Ureter (tissue), 1 donor: ENCODE measurements at places on chromosomes 5 and 9.

DNA sequence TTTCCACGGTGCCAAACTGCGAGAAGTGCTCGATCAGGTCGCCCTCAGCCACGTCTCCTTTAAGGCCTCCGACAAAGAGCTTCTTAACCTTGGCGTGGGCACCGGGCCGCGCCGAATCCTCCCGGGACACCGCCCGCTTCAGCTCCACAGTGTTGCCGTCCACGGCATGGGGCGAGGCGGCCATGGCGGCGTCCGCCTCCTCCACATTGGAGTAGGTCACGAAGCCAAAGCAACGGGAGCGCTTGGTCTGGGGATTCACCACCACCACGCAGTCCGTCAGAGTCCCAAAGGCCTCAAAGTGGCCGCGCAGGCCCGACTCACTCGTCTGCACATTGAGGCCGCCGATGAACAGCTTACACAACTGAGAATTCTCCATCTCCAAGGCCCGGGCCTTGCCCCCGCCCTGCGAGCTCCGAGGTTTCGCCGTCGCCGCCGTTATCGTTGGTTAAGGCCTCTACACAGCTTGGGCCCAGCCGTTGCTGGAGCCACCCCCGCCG lies 424 bp downstream of the HNRNPA0 start:
- no peak for DNase-seq

GRCh38 chr5:160237571-160238093 lies 8.3 kb downstream of the FABP6 start:
- no peak for DNase-seq

GRCh38 chr5:149961957-149962409 lies 1.4 kb downstream of the SLC26A2 start:
- no peak for DNase-seq

- DNase-seq: no peak
These were observed 249.0 kb upstream of the ZNF608 start for GRCh38 chr5:124995421-124995820.

GRCh38 chr5:87125766-87126165 lies 141.9 kb upstream of the RASA1 start:
- DNase-seq: no peak

DNA sequence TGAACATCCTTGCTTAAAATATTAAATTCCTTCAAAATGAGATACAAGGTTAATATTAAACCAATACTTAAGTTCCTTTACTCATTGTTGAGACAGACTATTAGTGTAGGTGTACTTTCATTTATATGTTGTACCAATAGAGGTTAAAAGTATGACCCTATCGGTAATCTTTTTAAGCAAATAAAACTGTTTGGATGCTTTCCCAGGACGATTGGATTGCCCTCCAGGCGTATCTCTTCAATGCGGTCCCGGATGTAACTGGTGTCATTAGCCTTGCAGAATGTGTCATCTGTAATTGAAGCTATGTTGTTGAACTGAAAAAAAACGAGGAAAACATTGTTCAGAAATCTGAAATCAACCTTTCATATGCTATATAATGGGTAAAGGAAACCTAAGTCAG lies 18.9 kb downstream of the OGN start:
- no peak for DNase-seq

- DNase-seq: peak; percentile 84
These were observed at the start of gene CTSV for GRCh38 chr9:97038611-97039513. Gene CTSV (minus strand): TSS chr9:97039142. CDS start chr9:97038043, 1,099 bp downstream.

DNA sequence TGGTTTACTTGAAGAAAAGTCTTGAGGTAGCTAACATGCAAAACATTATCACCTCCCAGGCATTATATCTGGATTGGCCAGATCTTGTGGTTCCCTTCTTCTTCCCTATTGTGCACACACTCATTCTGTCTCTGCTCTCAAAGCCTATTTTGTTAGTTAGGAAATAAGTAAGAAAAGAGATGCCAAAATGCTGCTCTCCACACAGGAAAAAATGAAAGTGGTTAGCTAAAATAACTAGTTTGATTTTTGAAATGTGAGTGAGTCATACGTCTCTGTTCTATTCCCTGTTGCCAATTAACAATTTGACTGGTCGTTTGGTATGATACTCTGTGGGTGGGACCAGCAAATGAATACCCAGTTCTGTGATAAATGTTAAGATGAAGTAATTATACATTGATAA lies 28.1 kb downstream of the LMNB1 start:
- no peak for DNase-seq

- DNase-seq: no peak
These were observed 8.4 kb downstream of the NDUFS4 start for GRCh38 chr5:53568871-53569270.

GRCh38 chr5:61329550-61330128 lies 2.4 kb upstream of the ZSWIM6 start:
- no peak for DNase-seq

DNA sequence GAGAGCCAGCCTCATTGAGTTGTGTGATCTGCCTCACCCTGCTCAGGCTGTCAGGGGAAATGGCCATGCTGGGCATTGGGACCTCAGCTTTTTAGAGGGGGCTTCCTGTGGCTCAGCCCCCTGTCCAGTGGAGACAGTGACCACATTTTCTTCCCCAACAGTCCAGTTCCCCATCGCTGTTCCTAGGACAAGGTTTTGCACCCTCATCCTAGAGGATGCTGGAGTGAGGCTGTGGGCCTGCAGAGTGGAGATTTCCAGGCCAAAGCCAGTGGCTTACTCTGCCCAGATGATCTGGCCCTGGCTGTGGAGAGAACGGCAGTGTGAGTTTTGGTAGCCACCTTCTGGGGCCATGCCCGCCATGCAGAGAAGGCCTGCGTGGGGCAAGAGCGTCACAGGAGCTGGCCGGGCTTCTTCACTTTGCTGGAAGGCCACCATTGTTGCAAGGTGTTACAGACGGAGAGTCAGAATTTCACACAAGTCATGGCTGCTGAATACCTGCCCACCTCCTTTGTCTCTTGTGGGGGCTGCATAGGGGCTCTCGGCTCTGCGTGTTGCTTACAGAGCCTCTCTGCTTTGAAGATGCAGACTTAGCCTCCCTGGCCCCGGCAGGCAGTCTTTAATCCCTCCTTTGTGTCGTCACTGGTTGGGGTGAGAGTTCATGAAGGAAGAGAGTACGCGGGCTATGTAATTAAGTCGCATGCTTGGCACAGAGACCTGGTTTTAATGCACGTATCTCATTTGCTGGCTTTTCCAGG lies 35.2 kb upstream of the PITX1 start:
- no peak for DNase-seq

- no peak for DNase-seq
These were observed 156.6 kb upstream of the DMRT1 start for GRCh38 chr9:684941-685340.

GRCh38 chr5:112735702-112736101 lies 2.0 kb upstream of the APC start:
- no peak for DNase-seq

- no peak for DNase-seq
These were observed 2.9 kb upstream of the MEGF9 start for GRCh38 chr9:120717176-120717575.

DNA sequence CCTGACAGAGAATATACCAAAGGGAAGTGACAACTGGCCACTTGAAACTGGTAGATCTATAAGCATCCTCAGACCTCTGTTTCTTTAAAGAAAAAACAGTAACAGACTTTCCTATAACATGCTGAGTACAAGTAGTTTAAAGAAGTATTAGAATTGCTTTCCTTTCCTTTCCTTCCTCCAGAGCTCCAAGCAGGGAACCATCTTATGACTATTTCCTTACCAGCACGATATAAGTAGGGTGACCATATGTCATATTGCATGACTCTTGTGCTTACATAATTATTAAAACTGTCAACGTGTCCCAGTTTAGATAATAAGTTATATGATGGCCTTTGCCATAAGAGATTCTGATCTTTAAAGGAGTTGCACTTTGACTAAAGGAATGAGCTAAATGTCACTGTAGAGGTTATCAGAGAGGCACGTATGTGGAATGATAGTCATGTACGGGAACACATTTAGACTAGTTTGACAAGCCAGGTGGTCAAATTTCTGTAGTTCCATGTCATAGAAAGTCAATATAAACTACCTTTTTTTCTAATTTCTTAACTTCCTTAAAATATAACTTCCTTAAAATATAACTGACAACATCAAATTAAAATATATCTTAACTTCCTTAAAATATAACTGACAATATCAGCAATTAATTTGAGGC lies 212.7 kb upstream of the CD180 start:
- no peak for DNase-seq

- no peak for DNase-seq
These were observed 69.9 kb downstream of the DAPK1 start for GRCh38 chr9:87567571-87567970.

GRCh38 chr5:180474569-180474968 lies 19.6 kb upstream of the CNOT6 start:
- DNase-seq: no peak

DNA sequence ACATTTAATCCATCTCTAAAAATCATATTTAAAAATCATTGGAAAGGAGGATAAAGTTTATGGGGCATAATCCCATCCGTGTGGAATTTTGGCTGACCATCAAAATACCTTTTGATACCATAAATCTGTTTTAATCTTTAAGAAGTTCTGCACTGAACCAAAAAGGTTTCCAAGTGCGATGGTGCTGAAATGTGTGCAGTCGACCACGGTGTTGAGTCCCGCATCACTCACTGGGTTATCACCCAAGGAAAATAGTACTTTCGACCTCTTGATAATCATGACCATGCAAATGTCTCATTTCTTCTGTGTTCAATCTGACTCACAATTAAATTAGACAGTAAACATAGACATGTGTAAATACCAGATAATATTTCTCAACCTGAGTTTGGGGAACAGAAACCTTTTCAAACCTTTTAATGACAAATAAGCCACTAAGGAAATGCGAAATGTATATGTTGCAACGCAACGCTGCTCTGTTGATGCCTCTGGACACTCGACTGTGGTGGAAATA lies 62.0 kb upstream of the CDH6 start:
- DNase-seq: no peak

- no peak for DNase-seq
These were observed at the start of gene PCDHA6 for GRCh38 chr5:140827704-140828361. Gene PCDHA6 (plus strand): TSS chr5:140827960. CDS start chr5:140828092, 132 bp downstream.

GRCh38 chr5:172110260-172110815 lies 77.7 kb downstream of the STK10 start:
- DNase-seq: no peak

GRCh38 chr5:56588636-56589480 lies 226.5 kb upstream of the MAP3K1 start:
- peak; percentile 51 for DNase-seq

GRCh38 chr5:59583810-59584562 lies 309.5 kb downstream of the PDE4D start:
- no peak for DNase-seq

GRCh38 chr5:14184082-14184481 lies 40.9 kb downstream of the TRIO start:
- no peak for DNase-seq
